CD4-positive, alpha-beta memory T cell (primary cell): ENCODE measurements at places on chromosomes 12 and 14. TPM values are rescaled to one million over a fixed set of nuclear protein-coding genes. Genes with fewer than 3 reads are reported as not detected.

GRCh38 chr12:131699434-131699833 is 11.5 kb upstream of the SFSWAP start:
- no peak overlapping the region for H3K4me3 ChIP-seq
- no peak overlapping the region for H3K27ac ChIP-seq
- H3K36me3 ChIP-seq = no peaks in the 10 kb centered on the region
- no peaks in the 10 kb centered on the region for H3K27me3 ChIP-seq
- DNase-seq = no peak

DNA sequence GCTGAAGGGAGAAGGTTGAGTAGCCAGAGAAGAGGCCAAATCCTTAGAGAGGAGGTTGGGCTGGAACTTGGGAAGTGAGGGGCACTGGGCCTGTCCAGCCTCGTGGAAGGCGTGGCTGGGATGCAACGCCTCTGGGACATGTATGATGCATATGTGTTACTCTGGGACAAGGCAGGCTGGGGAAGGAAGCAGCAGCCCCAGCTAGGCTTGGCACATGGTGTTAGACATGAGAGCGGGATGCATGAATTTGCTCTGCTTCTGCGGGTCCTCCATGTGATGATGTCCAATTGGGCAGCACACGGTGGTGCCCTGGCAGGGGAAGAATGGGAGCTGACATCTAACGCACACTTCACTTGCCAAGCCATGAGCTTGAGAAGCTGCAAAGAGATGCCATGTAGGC is 21.3 kb downstream of the PLEKHH1 start:
- H3K27me3 ChIP-seq = no peaks in the 10 kb centered on the region
- H3K27ac ChIP-seq = no peak overlapping the region
- DNase-seq = no peak

DNA sequence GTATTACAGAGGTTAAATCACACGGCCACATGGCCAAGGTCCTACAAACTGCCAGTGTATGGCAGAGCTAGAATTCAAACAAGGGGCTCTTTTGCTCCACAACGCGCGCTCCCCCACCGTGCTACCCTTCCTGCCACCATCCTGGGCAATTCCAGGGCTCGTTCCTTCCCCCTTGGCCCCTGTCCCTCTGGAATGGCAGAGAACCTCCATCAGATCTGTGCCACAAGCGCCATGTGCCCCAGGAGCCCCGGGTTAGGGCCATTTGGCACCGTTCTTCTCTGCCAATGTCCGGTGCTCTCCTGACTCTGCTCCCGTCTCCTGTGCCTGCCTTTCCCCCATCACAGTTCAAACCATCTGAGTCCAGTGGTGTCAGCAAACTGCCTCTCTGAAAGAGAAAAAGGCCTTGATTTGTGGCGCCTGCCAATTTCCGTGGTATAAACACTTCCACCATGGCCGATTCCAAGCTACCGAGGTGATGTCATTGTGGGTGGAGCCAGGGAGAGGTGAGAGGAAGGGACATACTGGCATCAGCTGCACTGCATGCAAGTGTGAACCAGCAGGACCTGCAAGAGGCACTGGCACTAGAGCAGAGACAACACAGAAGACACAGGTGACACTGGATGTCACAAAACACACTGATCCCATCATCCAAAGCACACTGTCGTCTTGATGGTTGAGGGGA is 163.1 kb downstream of the CALM1 start:
- H3K4me3 ChIP-seq = no peak overlapping the region
- no peaks in the 10 kb centered on the region for H3K4me1 ChIP-seq
- H3K27me3 ChIP-seq = no peaks in the 10 kb centered on the region
- no peak overlapping the region for H3K27ac ChIP-seq
- no peak for DNase-seq
- H3K36me3 ChIP-seq = no peaks in the 10 kb centered on the region

DNA sequence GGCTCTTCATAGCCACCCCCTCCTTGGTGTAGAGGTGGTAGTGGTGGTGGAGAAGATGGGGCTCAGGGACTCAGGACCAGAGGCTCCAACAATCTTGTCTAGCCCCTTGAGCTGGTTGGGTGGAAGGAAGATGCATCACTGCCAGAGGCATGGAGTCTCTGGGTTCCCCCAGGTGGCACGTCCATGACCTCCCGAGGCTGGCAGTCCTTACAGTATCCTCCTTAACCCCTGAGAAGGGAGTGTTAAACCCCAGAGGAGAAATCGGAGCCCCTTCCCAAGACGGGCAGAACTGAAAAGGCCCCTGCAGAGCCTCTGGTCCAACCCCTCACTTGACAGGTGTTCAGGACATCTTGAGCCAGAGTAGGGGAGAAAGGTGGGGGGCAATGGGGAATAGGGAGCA is 9.1 kb downstream of the KRT83 start:
- no peak overlapping the region for H3K4me3 ChIP-seq
- H3K4me1 ChIP-seq = no peaks in the 10 kb centered on the region
- H3K27me3 ChIP-seq = peaks cover 8% of the 10 kb centered on the region

GRCh38 chr12:128178966-128179365 is 88.0 kb upstream of the TMEM132C start:
- H3K4me3 ChIP-seq = no peak overlapping the region
- H3K27me3 ChIP-seq = no peaks in the 10 kb centered on the region
- no peak overlapping the region for H3K27ac ChIP-seq
- no peaks in the 10 kb centered on the region for H3K4me1 ChIP-seq
- no peak for DNase-seq

The PDE3A gene
- total RNA-seq = not detected

The KERA gene
- not detected for total RNA-seq
